ENCODE measurements at places on chromosomes 13 and 19. TPM values are rescaled to one million over a fixed set of nuclear protein-coding genes. Genes with fewer than 3 reads are reported as not detected.
A peak's percentile ranks its signal among the peaks of the same experiment; 100 is the strongest.

DNA sequence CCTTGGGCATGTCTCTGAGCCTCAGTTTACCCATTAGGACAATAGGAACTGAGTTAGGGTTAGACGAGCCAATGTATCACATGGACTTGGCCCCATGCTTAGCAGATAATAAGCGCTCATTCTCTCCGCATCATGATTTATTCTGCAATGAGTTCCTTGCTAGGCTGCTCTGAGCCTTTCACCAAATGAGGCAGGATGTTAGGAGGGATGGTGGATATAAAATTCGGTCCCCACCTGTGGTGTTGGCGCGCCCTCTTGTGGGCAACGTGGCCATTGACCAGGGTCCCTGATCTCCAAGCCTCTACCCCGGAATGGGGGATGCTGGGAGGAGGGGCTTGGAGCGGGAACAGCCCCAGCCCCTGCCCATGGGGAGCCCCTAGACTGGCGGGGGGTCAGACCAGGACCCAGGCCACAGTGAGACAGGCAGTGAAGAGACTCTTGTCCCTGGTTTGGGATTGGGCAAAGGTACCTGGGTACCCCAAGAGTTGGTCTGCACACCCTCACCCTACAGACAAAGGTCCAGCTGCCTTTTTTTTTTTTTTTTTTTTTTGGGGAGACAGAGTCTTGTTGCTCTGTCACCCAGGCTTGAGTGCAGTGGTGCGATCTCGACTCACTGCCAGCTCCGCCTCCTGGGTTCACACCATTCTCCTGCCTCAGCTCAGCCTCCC, 43.9 kb downstream of the CERS4 start:
- peak; percentile 57 for DNase-seq

PCID2 gene
- total RNA-seq: 55.3 TPM

INAFM1 gene
- 1.7 TPM for total RNA-seq

- DNase-seq: no peak
Measured at GRCh38 chr13:43831088-43831487, 44.3 kb upstream of the ENOX1 start.

SPC24 gene
- total RNA-seq: 1.7 TPM

DNA sequence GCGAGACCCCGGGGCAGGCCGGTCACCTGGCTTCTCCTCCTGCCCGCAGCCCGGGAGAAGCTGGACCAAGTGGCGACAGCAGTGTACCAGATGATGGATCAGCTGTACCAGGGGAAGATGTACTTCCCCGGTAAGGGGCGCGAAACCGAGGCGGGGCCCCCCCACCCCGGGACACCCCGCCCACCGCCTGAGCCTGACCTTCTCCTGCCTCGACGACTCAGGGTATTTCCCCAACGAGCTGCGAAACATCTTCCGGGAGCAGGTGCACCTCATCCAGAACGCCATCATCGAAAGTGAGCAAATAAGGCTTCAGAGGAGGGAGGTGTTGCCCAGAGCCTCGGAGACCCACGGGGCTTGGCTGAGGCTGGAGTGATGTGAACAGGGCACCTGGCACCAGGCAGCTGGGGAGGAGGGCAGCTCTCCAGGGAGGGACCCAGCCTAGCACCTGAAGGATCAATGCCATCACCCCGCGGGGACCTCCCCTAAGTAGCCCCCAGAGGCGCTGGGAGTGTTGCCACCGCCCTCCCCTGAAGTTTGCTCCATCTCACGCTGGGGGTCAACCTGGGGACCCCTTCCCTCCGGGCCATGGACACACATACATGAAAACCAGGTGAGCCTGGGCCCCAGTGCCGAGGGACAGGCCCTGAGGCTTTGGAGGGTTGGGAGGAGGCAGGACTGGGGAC, 629 bp downstream of the IZUMO4 start:
- DNase-seq: no peak

GRCh38 chr13:42395086-42395821, 123.3 kb downstream of the AKAP11 start:
- DNase-seq: no peak

DNA sequence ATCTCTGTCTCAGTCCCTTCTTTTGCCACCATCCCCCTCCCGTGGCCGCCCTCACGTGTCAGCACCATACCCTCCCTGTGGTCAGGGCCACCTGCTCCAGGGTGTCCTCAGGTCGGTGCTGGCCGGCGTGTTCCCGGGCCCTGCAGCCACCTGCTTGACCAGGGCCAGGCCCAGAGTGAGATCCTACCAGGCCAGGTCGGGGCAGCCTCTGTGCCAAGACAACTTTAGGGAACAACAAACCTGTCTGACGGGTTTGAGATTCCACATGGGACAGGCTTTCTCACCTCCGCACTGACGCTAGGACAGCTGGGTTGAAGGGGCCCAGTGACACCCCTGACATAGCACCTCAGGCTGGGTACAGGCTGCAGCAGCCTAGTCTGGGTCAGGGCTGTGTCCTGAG, 7.5 kb upstream of the SBNO2 start:
- peak; percentile 73 for DNase-seq

CGB2 gene
- not detected for total RNA-seq

IGFL1 gene
- total RNA-seq: not detected

DNA sequence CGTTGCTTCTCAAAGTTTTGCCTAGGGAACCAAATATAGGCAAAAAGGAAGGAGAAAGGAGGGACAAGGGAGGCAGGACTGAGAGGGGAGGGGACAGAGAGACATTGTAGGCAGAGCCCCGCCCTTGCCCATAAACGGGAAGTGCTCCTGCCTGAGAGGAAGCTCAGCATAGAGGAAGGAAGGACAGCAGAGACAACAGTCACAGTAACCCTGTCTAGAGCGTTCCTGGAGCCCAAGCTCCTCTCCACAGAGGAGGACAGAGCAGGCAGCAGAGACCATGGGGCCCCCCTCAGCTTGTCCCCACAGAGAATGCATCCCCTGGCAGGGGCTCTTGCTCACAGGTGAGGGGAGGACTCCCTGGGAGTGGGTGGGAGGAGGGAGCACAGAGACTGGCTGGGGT, at the start of gene CEACAM21:
CEACAM21 (plus strand) TSS at position 169 of the 400 bp plus-strand sequence; CDS start at position 278, 109 bp downstream.
- no peak for DNase-seq

SIGLEC9 gene
- not detected for total RNA-seq

NPHS1 gene
- total RNA-seq: not detected

DIRAS1 gene
- total RNA-seq: under 0.01 TPM
